ENCODE measurements at places on chromosomes 16 and 17.
A peak's percentile ranks its signal among the peaks of the same experiment; 100 is the strongest.

DNA sequence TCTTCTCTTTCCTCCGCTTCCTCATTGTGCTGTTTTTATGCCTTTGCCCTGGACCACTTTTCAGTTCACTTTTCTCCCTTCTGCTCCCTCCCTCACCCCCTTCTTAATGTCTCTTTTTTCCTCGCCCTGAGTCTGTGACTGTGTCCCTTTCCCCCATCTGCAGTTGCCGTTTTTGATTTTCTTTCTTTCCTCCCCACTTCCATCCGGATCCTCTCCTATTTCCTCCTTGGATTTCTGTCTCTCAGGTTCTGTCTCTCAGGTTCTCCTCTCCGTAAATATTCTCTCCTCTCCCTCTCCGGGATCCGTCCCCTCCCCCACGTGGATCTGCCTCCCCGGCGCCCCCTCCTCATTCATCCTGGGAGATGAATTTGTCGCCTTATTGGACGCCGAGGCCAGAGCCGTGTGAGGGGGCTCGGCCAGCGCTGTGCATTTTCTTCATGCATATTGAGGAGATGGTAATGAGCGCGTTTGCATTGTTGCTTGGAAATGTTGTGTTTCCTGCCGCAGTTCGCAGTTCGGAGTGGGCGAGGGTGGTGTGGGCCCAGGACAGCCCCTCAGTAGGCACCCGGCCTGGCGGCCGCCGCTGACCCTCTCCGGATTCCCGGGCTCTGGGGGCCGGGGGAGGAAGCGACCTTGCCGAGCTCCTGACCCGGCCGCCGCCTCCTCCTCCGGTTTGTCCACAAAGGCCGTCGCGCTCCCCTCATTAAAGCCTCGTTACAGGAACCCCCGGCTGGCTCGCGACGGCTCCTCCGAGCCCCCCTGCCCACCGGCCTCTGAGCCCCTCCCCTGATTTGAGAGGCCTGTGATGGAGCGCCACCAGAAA, 4.5 kb upstream of the IRX3 start:
- no peak for DNase-seq

- DNase-seq: no peak
Observed at GRCh38 chr17:28394337-28395116, 11.5 kb downstream of the SLC46A1 start.

DNA sequence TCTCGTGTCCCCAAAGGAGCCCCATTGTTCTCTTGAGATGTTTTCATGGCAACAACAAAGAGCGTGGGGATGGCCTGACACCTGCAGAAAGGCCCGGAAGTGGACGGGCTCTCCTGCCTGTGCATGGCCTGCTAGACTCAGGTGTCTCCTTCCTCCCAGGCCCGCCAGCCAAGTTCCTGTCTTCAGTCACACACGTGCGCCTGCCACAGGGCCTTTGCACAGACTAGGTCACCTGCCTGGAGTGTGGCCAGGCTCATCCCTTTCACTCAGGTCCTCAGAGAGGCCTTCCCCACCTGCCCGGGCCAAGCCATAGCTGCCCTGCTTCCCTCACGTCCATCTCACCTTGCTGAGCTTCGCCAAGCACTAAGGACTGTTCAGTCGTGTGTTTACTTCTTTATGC, 300.9 kb downstream of the FOXL1 start:
- DNase-seq: no peak

- no peak for DNase-seq
Observed at GRCh38 chr17:68512960-68513474, 787 bp downstream of the PRKAR1A start.

DNA sequence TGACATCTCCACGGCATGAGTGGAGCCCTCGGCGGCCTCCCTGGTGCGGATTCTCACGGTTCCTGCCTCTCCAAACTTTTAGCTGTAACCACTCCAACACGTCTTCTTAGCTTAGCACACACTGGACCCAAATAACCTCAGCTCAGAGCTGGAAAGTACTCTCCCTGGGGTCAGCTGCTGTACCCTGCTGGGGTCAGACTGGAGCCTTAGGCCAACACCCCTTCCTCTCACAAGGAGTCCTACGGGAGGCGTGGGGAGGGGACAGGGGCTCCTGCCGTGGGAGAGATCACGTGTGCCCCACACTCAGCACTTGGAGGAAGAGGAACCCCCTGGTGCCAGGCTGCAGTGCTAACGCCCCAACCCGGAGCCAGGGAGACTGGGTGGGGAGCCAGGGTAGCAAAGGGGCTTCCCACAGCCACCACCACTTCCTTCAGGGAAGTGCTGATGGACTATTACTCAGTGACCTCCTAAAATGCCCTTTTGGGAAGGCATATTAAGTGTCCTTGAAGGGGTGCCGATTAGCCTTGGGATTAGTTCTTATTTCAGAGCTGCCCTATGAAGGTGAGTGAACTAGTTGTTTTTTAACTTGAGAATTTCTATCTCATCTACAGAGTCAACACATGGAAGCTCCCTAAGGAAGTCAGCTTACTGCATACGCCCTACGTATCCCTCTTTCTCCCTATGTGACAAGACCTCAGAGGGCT, 124.0 kb downstream of the HIC1 start:
- no peak for DNase-seq

- no peak for DNase-seq
Observed at GRCh38 chr16:89823087-89823823, 5.0 kb upstream of the SPIRE2 start.

DNA sequence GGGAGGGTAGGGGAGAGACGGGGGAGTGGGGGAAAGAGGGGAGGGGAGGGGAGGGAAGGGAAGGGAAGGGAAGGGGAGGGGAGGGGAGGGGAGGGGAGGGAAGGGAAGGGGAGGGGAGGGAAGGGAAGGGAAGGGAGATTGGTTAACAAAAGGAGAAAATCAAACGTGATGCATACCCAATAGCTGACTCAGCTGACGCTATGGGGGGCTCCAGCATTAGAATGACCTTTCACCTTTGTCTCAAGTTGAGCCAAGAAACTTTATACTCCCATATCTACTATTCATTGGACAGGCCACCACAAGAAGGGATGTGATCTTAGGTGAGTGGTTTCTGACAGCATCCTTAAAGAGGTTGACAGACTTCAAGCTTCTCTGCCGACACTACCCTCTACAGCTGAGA, 432.8 kb upstream of the CDH5 start:
- DNase-seq: no peak

GRCh38 chr16:54942353-54942943, 11.8 kb downstream of the IRX5 start:
- DNase-seq: no peak

- no peak for DNase-seq
Observed at GRCh38 chr16:83085660-83086059, 458.9 kb downstream of the CDH13 start.

- peak; percentile 44 for DNase-seq
Observed at GRCh38 chr16:70454222-70455034, at the start of gene FCSK. FCSK (plus strand) TSS chr16:70454595; CDS start chr16:70463191, 8,596 bp downstream.

DNA sequence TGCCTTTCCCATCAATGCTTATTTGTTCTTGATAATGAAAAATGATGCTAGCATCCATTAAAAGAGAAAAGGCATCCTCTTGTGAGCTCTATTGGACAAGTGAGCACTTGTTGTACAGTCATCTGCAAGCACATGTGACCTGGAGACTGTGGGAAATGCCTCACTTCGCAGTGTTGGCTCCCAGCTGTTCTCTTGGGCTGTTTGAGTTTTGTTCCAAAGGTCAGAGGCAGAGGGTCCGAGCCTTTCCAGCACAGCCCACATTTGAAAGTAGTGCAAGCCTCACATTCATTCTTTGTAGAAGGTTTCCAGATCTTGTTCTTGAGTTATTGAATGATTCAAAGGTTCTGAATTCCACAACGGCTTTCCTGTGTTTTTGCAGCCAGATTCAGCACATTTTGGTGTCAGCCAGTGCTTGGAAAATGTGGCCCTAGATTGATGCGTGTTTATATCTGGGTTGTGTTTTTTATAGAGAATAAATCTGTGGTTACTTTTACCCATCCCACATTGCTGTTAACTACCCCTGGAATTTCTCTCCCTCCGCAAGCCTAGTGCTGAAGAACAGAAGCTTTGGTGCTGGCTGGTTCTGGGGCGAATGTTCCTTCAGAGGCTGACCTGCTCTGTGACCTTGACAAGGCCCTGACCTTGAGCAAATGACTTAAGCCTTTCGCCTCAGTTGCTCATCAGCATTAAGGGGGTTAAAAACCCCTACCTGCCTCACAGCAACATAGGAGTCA, 49.8 kb downstream of the CDH1 start:
- no peak for DNase-seq

DNA sequence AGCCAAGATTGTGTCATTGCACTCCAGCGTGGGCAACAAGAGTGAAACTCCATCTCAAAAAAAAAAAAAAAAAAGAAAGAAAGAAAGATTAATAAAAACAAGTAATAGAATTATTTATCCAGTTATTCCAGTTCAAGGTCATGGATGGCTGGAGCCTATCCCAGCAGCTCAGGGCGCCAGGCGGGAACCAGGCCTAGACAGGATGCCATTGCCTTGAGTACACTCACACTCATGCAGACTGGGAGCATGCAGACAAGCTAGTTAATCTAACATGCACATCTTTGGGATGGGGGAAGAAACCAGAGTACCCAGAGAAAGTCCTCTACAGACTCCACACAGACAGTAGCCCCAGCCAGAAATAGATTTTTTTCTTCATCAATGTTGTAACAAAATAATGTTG, 17.9 kb downstream of the PDP2 start:
- no peak for DNase-seq

GRCh38 chr16:69351309-69352027, at the start of gene TMED6:
TMED6 (minus strand) TSS chr16:69351786; CDS start chr16:69351753, 33 bp downstream.
- DNase-seq: no peak

DNA sequence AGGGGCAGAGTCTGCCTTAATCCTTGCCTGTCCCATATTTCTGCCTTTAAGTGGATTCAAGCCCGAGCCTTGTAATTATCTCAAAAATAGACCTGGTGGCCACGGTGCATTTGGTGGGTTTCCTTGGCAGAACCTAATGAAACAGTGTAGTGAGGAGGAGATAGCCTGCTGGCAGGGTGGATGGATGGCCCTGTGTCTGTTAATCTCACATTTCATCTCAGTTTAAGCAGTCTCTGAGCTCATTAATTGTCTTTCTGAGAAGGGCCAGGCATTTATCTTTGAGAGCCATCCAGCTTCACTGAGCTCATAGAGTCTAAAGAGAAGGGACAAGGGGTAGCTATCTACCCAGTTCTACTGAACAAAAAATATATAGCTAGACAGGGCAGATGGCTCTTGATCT, 364.0 kb upstream of the EEF2KMT start:
- no peak for DNase-seq

GRCh38 chr17:58267347-58268324, 13.1 kb downstream of the MPO start:
- DNase-seq: no peak

DNA sequence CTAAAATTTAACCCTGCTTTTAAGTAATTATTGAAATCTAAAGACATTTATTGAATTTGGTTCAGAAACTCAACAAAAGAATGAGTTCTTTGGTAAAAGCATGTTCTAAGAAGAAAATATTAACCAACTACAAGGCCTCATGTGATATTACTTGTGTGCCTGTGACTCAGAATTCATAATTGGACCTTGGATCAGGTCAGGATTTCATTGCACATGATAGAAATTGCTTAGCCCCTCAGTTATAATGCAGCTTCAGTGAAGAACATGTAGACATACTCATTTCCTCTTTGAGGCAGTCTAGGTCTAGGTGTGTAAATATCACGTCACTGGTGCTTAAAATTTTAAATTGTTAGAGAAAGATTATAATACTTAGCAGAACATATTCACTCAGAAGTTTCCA, 410.0 kb upstream of the SOX9 start:
- no peak for DNase-seq

DNA sequence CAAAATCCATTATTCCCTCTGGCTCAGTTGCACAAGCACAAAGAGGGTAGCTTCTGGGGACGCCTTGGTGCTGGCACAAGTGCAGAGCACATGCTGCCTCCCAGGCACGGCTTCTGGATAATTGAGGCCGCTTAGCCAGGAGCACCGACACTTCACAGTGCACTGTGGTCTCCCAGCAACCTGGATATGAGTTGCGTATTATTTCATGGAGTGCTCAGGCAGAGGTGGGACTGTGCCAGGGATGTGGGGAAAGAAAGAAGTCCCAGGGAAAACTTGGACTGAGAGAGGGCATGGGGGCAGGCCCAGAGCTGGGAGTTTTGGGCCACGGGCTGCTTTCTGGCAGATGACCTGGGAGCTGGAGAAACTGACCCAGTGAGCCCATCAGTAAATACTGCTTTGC, 37.5 kb downstream of the MPRIP start:
- DNase-seq: no peak

GRCh38 chr17:67466251-67466796, 89.2 kb downstream of the PITPNC1 start:
- DNase-seq: no peak

DNA sequence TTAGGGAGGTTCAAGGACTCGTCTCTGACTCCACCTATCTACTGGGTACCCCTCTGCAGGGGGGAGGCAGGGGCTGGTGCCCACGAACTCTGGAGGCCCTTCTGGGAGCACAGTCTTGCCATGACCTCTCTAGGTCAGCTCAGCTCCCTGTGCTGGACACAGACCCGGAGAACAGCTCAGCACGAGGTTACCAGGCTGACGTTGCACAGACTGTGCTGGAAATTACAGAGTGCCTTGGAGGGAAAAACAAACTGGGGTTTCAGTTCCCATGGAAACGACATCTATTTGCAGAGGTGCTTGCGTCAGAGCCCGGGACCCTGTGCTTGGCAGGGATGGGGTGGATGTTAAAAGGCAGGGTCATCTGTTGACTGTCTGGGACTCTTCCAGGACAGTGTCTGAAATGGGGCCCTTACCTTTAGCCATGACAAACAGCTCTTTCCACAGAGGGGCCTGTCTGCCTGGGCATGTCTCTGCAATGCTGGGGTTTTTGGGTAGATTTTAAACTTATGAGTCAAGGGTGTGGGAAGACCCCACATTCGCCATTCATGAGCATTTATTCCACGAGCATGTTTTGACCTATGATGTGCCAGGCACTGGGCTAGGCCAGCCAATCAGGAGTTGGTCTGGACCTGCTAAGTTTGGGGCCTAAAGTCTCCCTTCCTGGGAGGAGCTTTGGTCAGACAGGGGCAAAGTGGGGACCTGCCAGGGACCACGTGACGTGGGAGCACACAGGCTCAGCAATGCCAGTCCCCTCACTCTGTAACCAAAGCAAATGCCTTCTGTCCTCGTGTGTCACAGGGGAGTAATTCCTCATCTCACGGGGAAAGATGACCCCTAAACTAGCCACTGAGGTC, 22.5 kb downstream of the CCR7 start:
- DNase-seq: no peak

DNA sequence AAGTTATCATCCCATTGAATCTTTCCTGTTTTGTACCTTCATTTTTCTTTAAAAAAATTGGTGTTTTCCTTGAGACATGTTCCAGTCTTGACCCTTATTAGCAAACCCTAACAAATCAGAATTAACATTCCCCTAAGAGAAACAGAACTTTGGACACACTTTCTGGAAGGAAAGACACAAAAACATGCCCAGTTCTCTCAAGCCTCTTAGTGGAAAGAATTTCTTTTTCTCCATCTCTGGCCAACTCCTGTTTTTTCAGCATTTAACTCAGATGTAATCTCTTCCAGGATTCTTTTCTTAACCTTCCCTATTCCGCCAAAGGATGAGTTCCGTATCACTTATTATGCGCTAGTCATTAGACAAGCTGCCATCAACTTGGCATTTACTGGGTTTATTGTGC, 23.9 kb upstream of the CDH8 start:
- no peak for DNase-seq

Data from activated T-helper 1 cell treated with Interleukin-2 at 50 U/mL for 16 hours (primary cell).